Pulmonary artery endothelial cell (primary cell): ENCODE measurements at places on chromosomes 1 and 21.

- DNase-seq = no peak
Observed at GRCh38 chr1:226082959-226083301, 20.4 kb downstream of the H3-3A start.

DNA sequence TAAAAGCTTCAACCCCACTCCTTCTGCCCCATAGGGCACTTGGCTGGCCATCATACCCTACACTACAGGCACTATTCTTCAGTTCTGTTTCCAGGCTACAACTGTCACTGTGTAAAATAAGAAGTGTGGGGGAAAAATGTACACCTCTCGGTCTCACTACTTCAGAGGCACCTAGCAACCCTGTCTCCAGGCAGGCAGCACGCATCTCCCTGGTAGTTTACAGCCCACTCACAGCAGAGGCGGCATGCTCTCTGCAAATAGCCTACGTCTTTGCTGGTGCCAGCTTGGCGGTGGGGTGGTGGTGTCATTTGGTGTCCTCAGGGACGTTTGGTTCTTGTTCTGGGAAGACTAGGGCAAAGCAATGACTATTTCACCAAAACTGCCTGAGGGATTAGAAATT, 48.2 kb upstream of the BTG3 start:
- no peak for DNase-seq

DNA sequence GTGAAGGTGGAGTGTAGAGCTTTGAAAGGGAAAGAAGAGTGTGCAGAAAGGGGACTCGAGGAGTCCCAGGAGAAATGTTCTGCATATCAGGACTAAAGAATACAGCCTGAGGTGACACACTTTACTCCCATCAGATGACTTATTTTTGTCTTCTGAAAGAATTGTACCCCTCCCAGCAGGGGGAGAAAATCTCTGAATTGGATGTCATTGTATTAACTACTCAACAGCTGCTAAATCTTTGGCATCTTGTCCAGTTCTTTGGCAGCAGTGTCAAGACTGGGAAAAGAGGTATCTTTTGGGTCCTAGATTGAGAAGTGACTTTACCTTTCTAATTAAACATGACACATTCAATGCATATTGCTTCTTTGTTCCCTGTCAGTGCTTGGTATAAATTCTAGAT, 18.9 kb downstream of the UBE4B start:
- no peak for DNase-seq

DNA sequence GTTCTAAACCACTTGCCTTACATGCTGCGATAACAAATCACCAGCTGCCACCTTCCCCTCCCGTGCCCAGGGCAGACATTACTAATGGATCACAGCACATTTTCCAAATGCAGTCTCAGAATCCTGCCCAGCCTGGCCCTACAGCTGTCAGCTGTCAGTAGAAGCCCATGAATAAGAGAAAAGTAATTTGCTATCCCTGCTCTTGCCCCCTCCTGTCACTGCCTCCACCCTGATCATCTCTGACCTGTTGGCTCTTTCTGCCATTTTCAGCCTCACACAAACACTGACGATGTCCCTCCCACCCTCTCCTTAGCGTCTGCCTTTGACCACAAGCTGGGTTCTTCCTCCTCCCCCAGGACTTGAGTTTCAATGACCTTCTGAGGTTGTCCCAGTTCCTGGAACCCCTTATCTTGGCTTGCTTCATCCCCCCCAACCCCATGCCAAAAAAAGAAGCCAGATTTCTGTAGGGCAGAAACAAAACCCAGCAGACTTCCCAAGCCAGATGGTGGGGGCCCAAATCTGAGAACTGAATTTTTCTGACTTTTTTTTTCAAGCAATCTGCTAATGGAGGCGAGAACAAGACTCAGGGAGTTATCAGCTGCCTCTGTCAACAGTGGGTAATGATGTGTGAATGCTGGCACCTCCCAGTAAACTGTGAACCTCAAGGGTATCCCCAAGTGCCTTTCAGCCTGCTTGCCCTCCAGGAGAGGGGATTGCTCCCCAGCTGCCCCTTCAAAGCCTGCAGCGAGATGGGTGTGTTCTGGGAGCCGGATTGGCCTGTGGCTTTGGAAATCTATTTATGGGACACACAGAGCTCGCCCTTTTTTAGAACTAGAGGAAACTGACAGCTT, 216.5 kb upstream of the VAMP3 start:
- no peak for DNase-seq

DNA sequence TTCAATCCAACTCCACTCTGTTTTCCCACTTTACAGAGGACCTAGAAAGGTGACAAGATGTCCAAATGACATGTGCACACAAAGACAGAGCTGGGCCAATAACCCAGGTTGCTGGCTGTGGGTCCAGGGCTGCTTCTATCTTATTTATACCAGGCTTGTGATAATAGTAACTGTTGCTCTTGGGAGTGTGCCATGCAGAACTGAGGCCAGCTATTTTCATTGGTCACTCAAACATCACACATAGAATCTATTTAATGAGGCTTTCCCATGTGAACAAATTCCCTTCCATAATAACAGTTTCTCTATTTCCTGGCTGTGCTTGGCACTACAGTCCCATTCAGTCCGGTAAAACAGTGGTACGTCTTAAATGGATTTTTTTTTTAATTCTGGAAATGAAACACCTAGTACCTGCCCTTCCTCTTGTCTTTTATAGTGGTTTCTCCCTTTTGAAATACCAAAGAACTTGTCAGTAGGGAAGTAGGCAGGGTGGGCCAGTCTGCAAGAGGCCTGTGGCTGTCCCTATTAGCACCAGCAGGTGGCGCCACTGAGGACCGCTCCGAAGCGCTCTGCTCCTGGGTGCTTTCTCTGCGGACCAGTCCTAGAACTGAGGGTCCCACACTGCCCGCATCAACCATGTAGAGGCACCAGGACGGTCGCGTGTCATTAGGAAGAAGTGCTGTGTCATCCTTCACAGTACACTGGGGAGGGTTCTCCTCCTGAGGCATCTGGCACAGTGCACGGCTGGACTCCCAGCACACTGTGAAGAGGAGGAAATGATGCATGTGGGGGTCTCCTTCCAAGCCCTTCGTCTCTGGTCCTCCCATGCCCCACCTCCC, 52.1 kb downstream of the GPR161 start:
- DNase-seq = no peak

GRCh38 chr1:160883581-160884513, 1.1 kb downstream of the ITLN1 start:
- no peak for DNase-seq

DNA sequence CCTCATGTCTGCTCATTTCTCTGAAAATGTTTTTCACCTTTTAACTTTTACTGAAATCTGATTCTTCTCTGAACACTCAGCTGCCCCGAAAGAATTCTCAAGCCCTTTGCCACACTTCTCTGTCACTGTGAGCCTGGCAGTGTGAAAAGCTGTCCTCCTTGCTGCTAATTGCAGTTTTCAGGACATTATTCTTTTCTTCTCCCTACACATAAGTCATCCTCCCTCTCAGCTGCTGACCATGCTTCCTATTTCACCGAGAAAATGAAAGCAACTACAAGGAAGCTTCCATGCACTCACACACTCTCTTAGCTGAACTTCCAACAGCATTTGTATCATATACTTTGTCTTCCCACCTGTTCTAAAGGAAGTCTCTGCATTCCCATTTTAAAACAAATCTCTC, 15.8 kb downstream of the OLFM3 start:
- DNase-seq = no peak

- no peak for DNase-seq
Observed at GRCh38 chr1:203463469-203464062, 12.0 kb upstream of the PRELP start.

DNA sequence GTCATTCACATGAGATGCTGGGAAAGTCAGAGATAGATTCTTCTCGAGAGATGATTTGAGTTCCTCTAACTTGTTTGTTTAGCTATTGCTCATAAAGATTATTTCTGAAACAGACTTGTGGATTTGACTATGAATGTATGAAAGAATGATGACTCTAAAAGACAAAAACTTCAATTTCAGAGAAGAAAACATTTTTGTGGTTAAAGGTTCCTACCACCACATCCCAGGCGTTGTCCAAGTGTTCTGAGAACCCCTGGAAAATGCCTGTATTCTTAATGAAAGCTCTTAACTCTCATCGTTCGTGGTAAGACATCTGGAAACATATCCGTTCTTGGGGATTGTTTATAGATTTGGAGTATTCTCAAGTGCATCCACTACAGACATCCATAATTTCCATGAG, 228.7 kb downstream of the BARHL2 start:
- DNase-seq = no peak

DNA sequence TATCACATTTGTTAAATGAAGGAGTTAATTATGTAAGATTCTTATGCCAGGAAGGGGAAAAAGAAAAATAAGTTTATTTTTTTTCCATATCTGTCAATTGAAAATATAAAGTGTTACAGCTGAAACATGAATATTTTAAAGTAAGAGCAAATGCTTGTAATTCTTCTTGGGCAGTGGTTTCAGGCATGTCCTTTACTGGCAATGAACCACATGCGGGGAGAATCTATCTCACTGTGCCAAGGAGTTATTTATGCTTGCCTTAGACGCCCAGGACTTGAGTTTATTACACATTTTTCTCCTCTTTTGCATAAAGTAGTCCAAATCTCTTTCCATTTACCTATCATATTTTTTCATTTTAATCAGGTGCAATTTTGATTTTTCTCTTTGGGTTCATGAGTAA, 207.8 kb upstream of the NRIP1 start:
- DNase-seq = no peak

- no peak for DNase-seq
Observed at GRCh38 chr1:186303911-186304310, 71.1 kb downstream of the TPR start.

- DNase-seq = no peak
Observed at GRCh38 chr1:109277434-109278204, 5.3 kb downstream of the PSRC1 start.

GRCh38 chr1:178046591-178047270, 47.2 kb upstream of the RASAL2 start:
- DNase-seq = no peak

- DNase-seq = no peak
Observed at GRCh38 chr1:10513199-10513598, 38.4 kb downstream of the PEX14 start.

DNA sequence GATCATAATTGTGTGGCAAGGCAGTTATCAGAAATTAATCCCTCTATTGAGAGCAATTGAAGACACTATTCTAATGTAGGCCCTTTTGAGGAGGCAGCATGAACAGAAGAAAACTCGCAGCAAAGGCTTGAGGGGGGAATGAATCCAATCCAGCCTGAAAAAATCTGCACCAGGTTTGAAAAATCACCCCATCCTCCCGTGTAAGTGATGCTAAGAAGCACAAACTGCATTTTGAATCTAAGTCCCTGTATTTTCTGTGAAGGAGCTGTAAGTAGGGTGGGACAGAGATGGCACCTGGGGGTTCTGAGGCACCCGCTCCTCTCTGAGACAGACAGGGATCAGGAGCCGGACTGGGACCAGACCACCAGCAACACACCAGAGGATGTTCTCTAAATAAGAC, at the start of gene CRB1:
CRB1 (plus strand) TSS at position 241 of the 400 bp plus-strand sequence. CDS start 161 bp downstream, outside the sequence.
- DNase-seq = no peak

DNA sequence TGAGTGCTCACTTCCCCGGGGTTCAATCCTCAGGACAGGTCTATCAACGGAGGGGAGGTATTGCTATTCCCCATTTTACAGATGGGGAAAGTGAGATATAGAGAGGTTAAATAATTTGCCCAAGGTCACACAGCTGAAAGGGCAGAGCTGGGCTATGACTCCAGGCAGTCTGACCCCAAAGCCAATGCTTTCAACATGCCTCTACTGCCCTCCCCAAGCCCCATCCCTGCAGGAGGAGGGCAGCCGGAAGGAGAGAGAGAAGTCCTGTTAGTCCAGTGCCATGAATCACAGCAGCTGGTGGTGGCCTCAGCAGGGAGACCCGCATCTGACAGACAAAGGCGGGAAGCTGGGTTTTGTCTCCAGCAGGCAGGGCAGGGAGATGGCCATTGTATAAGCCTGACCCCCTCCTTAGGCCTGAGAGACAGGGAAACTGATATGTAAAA, 20.0 kb upstream of the CLIC4 start:
- DNase-seq = no peak

- no peak for DNase-seq
Observed at GRCh38 chr1:3316340-3316943, 138.0 kb upstream of the ARHGEF16 start.

- no peak for DNase-seq
Observed at GRCh38 chr1:28097100-28097472, 8.7 kb upstream of the EYA3 start.

DNA sequence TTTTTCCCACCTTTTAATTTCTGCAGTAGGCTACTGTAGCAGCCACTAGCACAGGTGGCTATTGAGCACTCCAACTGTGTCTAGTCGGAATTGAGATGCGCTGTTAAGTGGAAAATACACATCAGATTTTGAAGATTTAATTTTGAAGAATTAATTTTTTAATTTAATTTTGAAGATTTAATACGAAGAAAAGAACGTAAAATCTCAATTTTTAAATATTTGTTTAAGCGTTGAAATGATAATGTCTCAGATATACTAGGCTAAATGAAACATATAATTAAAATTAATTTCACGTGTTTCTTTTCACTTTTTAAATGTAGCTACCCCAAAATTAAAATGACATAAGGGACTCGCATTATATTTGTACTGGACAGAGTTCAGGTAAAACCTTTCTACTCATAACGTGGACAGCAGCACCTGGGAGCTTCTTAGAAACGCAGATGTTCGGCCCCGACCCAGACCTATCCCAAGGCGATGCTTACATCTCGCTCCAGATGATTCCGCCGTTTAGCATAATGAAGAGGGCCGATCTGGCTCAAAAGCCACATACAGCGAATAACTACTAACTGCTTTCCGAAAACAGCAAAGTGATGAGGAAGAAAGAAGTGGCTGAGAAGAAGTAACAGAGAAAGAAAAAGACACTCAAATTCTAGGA, 717 bp downstream of the CRYZL1 start:
- DNase-seq = no peak

- DNase-seq = no peak
Observed at GRCh38 chr1:217521317-217521716, 109.6 kb downstream of the GPATCH2 start.

GRCh38 chr1:31697369-31697984, 6.3 kb downstream of the COL16A1 start:
- DNase-seq = no peak

GRCh38 chr1:92923664-92924063, 37.6 kb downstream of the DIPK1A start:
- DNase-seq = no peak

DNA sequence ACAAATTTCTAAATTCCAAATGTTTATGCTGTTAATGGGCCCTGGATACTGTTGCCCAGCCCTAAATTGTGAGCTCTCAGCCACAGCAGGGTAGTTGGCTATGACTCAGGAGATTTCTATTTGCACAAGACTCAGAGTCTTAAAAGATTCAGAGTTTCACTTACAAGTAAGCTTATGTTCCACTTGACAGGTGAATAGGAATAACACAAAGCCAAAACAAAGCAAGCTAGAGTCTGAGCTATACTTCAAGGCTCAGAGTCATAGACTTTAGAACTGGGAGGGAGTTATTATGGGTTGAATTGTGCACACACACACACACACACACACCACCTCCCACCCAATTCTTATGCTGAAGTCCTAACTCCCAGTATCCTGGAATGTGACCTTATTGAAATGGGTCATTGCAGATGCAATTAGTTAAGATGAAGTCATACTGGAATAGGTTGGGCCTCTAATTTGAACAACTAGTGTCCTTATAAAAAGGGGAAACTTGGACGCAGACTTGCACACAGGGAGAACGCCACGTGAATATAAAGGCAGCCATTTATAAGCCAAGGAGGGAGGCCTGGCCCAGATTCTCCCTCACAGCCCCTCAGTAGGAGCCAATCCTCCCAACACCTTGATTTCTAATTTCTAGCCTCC, 30.2 kb downstream of the PRDX6 start:
- no peak for DNase-seq

GRCh38 chr1:96580920-96581319, 140.7 kb upstream of the PTBP2 start:
- no peak for DNase-seq

GRCh38 chr1:64502083-64502482, 32.2 kb downstream of the CACHD1 start:
- DNase-seq = no peak
